ENCODE measurements at places on chromosomes 3 and 15. TPM values are rescaled to one million over a fixed set of nuclear protein-coding genes. Genes with fewer than 3 reads are reported as not detected.

- no peak for DNase-seq
These were observed 173.6 kb upstream of the PROK2 start for GRCh38 chr3:71958533-71958932.

DNA sequence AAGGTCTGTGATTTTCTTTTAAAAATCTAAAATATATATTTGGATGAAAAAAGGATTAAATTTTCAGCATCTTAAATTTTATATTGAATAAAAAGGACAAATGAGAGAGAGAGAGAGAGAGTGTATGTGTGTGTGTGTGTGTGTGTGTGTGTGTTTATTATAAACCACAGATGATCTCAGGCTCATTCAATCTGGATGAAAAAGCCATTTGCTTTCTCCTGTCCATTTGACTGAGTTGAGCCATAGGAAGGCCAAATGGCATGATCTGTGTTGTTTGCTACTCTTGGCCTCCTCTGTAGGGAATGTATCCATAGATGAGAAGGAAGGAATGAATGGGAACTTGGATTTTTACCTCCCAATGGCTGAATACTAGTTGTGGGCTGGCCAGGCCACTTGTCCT, 92.5 kb upstream of the MEX3B start:
- DNase-seq = no peak

DNA sequence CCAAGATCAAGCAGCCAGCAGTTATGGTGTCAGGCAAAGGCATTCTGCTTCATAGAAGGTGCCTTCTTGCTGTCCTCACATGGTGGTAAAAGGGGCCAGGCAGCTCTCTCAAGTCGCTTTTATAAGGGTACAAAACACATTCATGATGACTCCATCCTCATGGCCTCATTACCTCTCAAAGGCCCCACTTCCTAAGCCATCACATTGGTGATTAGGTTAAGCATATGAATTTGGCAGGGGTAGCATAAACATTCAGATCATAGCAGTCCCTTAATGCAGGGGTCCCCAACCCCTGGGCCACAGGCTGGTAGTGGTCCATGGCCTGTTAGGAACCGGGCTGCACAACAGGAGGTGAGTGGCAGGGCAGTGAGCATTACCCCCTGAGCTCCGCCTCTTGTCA, 42.8 kb downstream of the PRR23E start:
- no peak for DNase-seq

DNA sequence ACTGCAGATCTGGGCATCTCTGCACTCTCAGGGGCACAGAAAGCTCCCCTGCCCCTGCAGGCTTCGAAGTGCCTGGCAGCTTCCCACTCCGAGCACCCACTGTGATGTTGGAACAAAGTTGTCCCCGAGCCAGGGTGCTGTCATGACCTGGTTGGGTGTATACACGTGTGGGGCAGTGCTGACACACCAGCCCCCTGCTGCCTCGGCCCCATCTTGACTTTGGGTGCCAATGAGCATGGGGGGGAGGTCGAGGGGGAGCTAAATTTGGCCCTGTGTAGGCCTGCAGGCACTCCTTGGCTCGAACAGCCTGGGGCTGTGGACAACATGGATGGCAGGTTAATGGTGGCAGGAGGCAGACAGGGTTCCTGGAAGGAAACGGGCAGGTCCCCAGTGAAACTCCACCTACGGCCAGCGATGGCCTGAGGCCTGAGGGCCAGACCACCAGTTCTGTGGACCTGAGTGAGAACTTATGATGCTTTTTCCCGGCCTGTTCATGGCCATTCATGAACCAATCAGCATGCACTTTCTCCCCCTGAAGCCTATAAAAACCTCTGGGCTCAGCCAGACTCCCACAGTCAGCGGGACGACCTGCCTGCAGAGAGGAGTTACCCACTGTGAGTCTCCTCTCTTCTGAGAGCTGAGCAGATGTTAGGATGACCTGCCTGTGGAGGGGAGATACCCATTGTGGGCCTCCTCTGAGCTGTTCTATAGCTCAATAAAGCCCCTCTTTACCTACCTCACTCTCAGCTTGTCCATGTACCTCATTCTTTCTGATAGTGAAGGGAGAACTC, 1029.1 kb upstream of the GBE1 start:
- no peak for DNase-seq

PODXL2 gene
- polyA plus RNA-seq = 2.6 TPM
